ENCODE measurements at places on chromosomes 4 and X. TPM values are rescaled to one million over a fixed set of nuclear protein-coding genes. Genes with fewer than 3 reads are reported as not detected.

DNA sequence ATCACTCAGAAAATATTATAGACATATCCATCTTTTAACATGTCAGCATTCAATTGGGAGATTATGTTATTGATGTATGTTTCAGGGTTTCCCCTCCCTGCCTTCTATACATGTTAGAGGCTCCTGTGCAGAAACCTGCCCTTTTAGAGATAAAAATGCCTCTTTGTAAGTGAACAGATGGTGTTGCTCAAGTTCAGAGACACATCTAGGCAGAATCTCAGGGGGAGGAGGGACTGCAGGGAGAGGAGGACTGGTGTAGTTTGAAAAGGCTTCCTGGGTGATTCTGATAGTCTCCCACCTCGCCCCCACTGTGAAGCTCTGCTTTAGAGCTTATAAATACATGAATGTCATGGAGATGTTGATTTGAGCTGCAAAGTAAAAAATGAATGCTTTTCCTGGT is 12.0 kb upstream of the UNC5C start:
- no peak for DNase-seq

GRCh38 chr4:133592106-133592505 is 443.0 kb downstream of the PCDH10 start:
- no peak for DNase-seq

GAGE12H gene
- not detected for polyA plus RNA-seq

DNA sequence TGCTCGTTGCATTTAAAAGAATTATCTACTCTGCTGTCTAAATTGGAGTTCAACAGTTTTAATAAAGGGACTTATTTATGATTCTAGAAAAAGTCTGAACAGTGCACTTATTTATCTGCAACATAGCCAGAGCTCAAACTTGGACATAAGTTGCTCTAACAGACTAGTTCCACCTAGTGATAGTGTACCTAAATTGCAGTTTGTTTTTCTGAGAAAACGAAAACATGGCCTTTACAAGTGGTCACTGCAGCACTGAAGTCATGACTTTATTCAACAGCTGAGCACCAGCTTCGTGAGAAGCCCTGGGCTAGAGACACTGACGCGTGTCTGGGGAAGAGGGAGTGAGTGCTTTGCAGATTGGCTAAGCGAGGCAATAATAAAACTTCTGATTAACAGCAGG is 77.3 kb upstream of the IGSF1 start:
- no peak for DNase-seq

- no peak for DNase-seq
Measured at GRCh38 chrX:41273638-41274037, 60.3 kb upstream of the DDX3X start.

DNA sequence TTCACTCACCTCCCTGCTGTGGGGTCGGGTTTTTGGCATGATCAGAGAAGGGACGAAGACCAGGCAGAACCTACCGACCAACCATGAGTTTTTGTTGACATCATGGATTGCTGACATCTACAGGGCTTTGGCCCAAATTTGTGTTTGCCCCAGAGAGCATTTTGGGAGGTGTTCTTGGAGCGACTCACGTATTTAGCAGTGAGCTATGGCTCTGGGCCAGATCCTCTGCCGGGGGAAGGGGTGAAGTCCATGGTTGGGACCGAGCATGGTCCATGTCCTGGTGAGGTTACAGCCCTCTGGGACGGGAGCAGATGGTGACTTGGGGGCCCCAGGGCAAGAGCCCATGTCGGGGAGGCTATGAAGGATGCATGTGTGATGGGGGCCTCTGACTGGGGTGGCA is 17.4 kb downstream of the SORCS2 start:
- DNase-seq = no peak

GRCh38 chr4:41822325-41822724 is 73.8 kb upstream of the PHOX2B start:
- no peak for DNase-seq

DNA sequence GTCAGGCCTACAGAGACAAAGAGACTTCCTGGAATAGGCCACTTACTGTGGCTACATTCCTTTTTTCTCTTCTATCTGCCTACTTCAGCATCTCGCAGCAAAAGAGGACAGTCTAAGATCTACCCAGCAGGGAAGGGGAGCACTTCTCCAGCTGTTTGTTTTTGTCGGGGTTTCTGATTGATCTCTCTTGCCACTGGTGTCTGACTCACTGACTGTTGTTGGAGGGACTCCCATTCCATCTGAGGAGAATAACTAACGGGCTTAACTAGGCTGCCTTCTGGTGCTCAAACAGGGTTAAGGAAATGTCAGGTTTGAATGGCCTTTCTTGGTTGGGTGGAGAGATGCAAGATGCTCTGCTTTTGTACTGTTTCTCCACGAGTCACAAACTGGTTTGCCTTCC is 100.2 kb upstream of the TMEM164 start:
- no peak for DNase-seq

LNX1 gene
- polyA plus RNA-seq = 4.0 TPM

DNA sequence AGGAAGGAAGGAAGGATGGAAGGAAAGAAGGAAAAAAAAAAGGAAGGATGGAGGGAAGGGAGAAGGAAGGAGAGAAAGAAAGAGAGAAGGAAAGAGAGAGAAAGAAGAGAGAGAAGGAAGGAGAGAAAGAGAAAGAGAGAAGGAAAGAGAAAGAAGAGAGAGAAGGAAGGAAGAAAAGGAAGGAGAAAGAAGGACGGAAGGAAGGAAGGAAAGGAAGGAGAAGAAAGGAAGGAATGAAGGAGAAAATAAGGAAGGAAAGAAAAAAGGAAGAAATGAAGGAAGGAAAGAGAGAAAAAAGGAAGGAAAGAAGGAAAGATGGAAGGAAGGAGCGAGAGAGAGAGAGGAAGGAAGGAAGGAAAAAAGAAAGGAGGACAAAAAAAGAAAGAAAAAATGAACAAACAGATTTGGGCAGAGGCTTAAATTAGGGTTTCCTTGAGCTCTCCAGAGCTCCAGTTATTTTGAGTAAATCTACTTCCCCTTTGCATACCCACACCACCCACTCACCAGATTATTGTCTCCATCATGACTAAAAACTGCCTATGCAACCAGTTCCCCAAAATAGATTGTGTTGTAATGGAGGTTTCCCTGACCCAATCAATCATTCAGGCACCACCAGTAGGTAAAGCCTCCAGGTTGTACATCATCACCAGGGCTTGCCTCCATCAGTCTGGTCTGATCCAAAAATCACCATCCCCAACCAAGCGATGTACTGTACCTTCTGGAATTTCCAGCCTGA is 1722.9 kb upstream of the PCDH10 start:
- no peak for DNase-seq

DNA sequence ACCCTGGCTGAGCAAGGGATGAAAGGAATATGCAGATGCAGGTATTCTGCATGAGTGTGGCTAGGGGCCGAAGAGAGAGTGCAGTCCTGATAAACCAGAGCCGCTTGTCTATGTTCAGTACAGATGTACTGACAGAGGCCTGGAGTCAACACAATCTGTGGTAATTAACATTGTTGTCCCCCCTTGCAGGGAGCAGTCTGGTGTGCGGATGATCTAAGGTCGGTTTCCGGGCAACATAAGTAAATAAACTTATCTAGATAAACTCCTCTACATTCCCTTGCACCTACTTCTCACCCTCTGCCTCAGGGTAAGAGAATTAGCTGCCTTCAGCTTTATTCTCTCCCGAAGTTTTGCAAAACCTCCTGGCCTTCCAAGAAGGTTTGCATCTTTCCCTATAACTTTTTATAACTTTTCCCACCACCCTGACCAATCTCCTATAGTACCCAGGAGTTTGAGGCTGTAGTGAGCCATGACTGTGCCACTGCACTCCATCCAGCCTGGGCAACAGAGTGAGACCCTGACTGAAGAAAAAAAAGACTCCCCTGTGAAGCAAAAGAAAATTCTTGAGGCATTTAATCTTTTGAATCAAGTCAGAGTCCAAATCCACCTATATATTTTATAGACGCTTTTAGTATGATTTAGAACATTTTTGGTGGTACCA is 26.6 kb downstream of the SNX25 start:
- DNase-seq = no peak

DNA sequence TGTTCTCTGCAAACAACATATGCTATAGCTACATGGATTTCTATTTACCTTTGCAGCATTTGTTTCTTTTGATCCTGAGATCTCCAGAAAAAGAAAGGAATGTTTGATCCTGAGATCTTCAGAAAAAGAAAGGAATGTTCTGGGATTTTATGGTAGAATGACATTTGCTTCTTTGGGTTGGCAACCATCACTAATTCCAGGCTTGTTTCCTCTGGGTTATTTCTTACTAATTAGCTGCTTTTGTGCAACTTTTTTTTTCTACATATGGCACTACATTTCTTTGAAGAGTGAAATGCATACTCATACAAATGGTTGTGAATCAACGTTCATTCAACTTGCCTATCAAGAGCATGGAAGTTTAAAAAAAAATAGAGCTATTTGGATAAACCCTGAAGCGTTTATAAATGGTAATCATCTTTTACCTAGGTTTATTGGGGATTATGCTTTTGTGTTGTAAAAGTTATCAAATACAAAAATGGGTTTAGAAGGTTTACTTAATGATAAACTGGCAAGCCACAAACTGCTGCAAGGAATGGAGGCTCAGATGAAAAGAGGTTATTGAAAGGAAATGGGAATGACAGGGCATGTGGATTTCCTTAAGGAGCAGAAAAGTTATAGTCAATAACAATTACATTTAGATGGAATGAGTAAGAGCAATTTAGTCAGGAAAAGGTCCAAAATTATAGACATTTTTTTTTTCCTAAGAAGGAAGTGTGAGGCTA is 95.6 kb upstream of the PCDH18 start:
- no peak for DNase-seq

RHOXF1 gene
- polyA plus RNA-seq = 0.35 TPM

DNA sequence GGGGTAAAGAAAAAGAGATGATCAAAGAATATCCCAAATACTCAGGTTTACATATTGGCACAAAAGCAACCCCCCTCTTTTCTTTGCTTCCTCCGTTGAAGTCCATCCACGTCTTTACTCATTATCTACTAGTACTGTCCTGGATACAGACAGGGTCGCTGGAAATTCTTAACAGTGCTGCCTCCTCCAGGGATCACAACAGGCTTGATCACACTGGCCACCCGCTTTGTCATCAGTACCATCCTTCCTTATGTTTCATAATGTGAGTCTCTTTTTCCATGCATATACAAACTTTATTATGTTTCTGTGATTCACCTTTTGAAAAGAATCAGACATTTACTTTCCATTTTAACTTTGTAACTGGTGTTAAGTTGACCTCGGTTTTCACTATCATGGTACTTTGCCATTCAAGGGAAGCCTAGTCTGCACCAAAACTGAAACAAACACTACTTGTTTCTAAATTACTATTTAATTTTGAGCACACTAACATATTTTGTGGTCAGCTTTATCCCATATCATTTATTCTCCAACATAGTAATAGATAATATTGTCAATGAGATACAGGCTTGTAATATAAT is 387.5 kb upstream of the PPP1R2C start:
- DNase-seq = no peak

CT55 gene
- polyA plus RNA-seq = not detected

GRCh38 chr4:157315968-157316367 is 95.4 kb downstream of the GRIA2 start:
- DNase-seq = no peak

Measured in hindlimb muscle (tissue), 1 donor.